ENCODE measurements at places on chromosomes 2 and 18. TPM values are rescaled to one million over a fixed set of nuclear protein-coding genes. Genes with fewer than 3 reads are reported as not detected.

DNA sequence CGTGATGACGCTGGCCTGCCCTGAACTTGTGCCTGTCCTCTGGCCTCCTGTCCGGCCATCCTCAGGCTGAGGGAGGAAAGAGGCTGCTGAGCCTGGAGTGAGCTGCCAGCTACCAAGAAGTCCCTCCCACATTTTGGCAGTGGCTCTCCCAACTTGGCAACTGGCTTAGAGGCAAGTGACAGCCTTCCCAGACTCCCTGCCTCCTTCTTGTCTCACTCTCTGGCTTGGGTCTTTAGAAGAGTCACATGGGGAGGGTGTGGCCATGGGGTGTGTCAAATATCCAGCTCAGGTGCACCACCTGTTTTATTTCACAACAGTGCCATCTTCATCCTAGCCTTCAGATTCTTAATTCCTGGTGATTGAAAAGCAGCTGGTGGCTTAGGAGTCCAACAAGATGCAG, 222.9 kb downstream of the PRKCE start:
- DNase-seq: no peak

The ADD2 gene
- 0.34 TPM for total RNA-seq

DNA sequence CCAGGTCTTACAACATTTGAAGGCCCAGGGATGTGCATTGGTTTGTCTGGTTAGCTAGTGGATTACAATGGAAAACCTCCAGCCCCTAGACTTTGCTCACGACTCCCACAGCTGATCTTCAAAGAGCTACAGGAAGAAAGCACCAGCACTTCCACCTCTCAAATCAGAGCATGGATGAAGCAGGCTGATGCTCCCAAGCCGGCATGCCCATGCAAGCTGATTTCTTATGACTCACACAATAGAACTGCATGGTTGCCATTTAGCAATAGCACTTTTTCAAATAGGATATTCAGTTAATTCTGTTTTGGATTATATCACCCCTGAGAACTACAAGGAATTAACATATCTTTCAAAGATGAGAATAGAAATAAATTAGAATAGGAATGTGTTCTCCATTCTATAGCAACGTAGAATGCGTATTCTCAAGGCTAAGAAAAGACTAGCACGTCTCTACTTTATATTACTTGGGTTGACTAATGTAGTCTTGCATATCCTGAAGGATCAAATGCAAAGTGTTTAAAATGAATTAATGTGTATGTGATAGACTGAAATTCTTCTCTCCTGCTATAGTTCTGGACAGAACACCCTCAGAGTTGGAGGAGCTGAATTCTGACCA, 292.4 kb downstream of the TRIB2 start:
- DNase-seq: no peak

DNA sequence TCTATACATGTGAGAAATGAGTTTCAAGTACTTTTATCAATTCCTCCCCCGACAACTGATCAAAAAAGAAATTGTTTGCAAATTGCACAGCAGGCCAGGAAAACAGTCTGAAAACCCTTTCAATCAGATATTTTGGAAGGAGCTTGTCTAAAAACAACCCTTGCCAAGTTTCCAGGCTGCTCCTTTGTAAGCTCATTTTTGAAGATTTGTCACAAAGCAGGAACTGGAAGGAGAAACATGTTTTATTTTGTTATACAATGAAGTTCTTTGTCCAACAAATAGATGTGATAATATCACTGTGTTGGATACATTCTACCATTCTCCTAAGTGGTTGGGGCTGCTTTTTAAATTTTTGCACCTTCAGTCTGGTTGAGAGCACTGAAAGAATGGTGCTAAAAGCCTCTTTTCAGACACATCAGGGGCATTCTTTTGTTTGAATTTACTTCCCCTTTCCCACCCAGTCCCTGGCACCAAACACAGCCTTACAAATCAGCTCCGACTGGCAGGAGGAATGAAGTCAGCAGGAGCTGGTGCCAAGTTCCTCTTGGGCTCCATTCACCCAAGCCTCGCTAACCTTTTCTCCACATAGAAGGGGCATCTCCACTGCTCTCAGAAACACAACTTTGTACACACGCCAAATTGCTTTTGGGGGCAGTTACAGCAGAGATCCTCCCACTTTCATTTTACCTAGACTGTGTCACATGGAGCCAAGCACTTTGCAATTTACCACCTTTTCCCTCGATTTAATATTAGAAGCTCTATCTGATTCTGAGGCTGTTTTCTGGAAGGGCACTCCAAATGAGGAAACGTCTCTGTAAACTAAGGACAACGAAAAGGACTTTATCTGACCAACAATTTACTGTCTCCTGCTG, 88.0 kb downstream of the C1D start:
- no peak for DNase-seq

The ONECUT2 gene
- total RNA-seq: not detected

- no peak for DNase-seq
These were observed 45.9 kb upstream of the RHOB start for GRCh38 chr2:20400787-20401488.

The FSHR gene
- total RNA-seq: not detected

Measured in T-helper 17 cell (primary cell).